Fibroblast of skin of right biceps (primary cell): ENCODE measurements at places on chromosomes 2 and 18.
A peak's percentile ranks its signal among the peaks of the same experiment; 100 is the strongest.

- peak; percentile 62 for DNase-seq
Observed at GRCh38 chr2:222568865-222569264, 87.0 kb downstream of the FARSB start.

DNA sequence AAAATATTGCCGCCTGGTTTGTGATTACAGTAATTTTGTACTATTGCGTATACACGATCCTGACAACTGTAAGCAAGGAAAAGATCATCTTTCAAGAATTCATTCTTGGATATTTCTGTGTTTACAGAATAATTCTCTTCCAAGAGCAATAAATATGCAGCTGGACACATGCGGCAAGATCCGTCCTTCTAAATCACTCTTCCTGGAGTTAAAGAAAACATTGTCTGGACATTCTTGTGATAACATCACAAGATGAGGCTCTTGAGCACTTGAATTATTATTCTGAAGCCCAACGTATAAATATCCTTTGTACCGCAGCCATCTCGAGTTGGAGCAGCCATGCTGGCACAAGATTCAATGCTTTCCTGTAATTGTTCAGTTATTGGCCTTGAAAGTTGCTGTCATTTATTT lies 9.9 kb downstream of the FHL2 start:
- peak; percentile 86 for DNase-seq

GRCh38 chr2:36562973-36563532 lies 34.9 kb downstream of the FEZ2 start:
- DNase-seq, result peak; percentile 72

DNA sequence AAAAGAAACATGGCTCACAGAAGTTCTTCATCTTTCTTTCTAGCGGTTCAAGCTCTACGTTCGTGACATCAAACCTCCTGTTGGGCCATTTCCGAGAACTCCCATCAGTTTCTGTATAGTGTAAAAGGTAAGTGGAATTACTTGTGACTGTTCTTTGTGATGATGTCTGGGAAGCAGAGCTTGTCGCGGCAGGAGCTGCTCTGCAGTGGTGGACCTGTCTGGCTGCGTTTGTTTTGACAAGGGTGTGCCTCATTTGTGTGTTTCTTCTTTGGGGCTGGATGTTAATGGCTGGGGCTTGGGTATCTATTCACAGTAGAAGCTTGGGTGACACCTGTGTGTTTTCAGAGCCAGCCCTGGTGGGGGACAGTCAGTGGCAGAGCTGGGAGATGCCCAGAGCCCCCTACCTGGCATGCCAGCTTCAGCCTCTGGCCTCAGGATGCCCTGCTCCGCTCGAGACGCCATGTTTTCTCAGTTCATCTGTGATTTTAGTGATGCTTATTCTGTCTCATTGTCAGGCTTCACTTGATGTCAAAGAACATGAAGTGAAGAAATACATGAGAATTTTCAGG lies 59.6 kb downstream of the LDLRAD4 start:
- DNase-seq, result no peak

DNA sequence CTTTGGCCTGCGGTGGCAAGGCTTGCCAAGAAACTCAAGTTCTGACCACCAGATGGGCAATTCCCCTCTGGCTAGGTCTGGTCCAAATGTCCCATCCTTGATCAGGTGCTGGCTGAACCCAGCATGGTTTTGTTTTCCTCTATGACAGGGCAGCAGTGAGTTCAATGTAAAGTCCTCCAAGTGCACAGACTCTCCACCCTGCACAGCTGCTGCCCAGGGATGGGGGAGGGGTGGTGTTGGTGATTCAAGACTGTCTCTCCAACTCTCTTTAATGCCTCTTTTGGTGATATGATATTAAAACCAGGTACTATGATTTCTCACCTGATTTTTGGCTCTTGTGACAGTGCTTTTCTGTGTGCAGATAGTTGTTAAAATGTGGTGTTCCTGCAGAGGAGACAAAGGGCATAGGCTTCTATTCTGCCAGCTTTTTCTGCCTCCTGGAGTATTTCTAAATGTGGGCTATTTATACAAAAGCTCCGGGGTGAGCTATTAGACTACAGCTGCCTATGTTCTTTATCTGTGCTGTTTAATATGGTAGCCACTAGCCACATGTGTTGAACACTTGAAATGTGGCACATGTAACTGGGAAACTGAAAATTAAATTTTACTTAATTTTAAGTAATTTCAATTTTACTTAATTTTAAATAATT lies 64.0 kb upstream of the STK39 start:
- DNase-seq, result no peak

GRCh38 chr2:231041061-231041689 lies 3.9 kb downstream of the C2orf72 start:
- no peak for DNase-seq

DNA sequence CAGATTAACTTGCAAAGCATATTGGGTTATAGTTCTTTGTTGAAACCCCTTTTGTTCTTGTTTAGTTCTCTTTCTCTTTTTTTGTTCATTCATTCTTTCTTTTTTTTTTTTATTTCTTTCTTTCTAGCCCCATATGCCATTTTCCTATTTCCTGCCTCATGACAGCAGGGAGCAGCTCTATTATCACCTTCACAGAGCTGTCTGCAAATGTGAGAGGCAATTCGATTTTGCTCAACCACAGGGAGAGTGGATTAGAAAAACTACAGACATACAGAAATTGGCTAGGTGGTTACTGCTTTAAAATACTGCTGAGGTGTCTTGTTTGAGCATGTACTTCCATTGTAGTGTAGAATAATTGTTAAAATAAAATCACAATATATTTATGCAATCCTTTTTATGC lies 44.2 kb upstream of the TBR1 start:
- no peak for DNase-seq

- peak; percentile 95 for DNase-seq
Observed at GRCh38 chr18:56286775-56287325, 351.5 kb downstream of the TXNL1 start.

GRCh38 chr2:189210250-189211087 lies 30.9 kb upstream of the COL5A2 start:
- peak; percentile 98 for DNase-seq

DNA sequence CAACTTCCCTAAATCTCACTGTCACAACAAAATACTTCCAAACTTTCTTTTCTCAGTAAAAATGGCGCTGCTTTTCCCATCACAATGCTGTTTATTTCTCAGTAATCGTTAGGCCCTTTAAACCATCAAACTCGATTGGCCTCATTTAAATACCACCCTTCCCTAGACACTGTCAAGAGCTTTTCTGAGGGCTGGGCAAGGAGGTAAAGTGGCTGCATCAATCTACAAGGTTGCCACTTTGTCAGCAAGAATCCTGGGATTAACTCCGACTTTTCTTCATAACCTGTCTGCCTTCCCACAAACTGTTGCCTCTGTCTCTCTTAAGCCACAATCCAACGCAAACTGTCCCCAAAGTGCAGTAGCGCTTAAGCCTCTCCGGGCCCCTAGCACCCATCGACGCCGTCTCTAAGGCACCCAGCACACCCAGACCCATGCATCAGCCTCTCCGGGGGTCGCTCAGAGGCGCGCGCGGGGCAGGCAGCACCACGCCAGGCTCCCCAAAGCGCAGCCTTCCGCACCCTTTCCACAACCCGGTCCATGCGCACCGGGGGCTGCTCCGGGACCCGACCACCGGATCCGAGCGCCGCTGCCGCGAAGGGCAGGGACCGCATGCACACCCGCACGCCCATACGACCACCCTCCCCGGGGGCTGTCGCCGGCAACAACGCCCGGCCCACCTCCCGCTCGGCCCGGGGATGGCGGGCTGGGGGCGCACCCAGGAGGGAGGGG lies 683 bp downstream of the MBOAT2 start:
- DNase-seq, result no peak

DNA sequence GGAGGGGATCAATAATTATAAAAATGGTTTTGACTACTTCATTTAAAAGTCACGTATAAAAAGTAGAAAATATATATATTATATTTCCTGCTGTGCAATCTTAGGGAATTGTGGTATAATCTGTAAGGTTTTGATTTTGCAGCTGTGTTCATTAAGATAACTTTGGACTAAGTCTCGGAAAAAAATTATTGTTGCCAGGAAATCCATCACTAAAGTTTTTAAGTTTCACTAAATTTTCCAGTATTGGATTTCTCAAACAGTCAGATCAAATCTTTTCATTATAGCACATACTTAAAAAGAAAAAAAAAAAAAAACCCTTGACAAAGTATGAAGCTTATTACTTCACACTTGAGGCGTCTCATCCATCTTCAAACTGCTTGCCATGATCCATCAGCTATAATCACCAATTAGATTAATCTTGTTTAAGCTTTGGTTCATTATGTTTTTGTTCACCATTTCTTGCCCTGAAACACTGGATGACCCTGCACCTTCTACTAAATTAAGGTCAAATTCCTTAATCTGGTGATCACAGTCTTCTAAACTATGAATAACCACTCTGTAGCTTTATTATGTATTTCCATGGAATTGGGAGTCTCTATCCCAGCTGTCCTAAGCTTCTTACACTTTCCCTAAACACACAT lies 326.6 kb upstream of the COL3A1 start:
- DNase-seq, result no peak
